ENCODE measurements at places on chromosomes 16 and 17.

- no peak for DNase-seq
Observed at GRCh38 chr17:8955021-8955959, 10.2 kb downstream of the PIK3R5 start.

GRCh38 chr17:62724398-62725146 lies 83.5 kb downstream of the MARCHF10 start:
- DNase-seq, result no peak

GRCh38 chr17:40548982-40549685 lies 16.1 kb downstream of the CCR7 start:
- peak; percentile 88 for DNase-seq

- no peak for DNase-seq
Observed at GRCh38 chr16:49330562-49331201, 42.9 kb upstream of the C16orf78 start.

GRCh38 chr16:873889-874288 lies 73.4 kb upstream of the GNG13 start:
- no peak for DNase-seq

DNA sequence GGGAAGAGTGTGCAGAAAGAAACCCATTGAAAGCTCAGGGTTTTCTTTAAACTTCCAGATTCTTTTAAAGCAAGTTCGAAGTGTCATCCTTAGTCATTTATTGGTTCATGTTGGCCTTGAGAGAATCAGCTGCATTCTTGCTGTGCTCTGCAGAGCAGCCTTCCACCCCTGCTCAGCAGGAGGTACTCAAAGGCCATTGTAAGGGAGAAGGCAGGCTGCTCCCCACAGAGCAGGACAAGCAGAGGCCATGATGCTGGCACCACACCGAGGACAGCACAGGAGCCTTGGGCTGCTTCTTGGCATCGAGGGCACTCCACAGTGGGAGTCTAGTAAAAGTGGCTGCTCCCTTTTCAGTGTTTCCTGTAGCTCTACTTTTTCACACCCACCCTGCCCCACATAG lies 29.6 kb downstream of the NMT1 start:
- no peak for DNase-seq

DNA sequence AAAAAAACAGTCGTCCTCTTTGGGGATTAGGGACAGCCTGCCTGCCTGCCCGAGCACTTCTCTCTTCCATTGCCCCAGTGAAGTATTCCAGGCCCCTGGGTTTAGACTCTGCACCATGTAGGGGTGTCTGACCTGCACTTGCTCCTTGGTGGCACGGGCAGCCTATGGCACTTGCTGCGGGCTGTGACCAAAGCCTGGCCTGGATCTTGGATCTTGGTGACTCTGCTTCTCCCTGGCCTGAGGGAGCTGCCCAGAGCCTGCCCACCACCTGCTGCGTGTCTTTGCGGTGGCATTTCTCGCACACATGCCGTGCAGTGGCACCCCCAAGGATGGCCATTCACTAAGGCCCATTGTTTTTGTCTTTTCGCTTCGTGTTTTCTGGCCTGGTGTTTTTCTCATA lies 6.1 kb upstream of the STH start:
- DNase-seq, result no peak

DNA sequence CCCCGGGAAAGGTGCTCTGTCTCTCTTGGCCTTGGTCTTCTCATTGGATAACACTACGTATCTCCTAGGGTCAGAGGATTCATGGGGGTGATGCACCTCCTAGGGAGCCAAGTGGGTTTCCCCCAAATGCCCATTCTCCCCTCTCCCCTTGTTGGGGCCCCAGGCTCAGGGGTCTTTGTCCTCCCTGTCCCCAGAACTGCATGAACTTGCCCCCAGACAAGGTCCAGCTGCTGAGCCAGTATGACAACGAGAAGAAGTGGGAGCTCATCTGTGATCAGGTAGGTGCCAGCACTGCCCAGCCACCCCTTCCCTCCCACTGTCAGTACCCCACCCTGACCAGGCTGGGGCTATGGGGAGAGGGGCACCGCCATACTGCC lies 8.7 kb downstream of the FMNL1 start:
- no peak for DNase-seq

DNA sequence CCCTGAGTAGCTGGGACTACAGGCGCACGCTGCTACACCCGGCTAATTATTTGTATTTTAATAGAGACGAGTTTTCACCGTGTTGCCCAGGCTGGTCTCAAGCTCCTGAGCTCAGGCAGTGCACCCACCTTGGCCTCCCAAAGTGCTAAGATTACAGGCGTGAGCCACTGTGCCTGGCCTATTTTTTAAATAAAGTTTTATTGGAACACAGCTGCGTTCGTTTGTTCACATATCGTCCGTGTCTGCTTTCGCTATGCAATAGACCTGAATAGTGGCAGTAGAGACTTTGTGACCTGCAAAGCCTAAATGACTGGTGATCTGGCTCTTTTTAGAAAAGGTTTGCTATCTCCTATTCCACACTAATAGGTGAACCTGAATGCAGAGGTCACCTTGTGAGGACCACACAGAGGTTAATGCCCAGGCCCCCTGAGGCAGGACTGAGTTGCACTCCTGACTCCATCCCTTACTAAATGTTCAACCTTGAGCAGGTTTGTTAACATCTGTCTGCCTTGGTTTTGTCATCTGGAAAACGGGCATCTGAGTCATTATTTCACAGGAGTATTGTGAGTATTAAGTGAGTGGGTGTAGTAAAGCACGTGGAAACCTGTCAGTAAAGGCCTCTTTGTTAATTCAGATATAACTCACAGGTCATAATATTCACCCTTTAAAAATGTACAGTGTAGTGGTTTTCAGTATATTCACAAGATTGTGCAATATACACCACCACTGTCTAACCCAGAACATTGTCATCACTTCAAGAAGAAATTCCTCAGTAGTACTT lies 157.5 kb upstream of the CACNG5 start:
- peak; percentile 69 for DNase-seq

DNA sequence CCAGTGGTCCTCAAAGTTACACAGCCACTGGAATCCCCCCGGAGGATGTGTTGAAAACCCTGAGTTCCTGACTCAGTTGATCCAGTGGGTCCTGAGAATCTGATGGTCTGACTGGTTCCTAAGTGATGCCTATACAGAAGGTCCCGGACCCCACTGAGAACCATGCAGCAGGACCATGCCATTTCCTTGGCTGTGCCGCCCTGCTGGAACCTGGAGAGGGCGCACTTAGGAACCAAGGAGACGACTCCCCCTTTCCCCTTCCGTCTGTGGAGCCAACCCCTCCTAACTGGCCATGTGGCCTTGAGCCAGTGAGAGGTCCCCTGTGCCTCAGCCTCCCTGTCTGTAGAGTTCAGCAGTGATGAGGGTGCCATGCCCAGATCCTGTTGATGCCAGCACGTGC lies 22.0 kb downstream of the C16orf74 start:
- DNase-seq, result no peak

GRCh38 chr17:60671482-60671881 lies 6.2 kb upstream of the BCAS3 start:
- DNase-seq, result no peak

DNA sequence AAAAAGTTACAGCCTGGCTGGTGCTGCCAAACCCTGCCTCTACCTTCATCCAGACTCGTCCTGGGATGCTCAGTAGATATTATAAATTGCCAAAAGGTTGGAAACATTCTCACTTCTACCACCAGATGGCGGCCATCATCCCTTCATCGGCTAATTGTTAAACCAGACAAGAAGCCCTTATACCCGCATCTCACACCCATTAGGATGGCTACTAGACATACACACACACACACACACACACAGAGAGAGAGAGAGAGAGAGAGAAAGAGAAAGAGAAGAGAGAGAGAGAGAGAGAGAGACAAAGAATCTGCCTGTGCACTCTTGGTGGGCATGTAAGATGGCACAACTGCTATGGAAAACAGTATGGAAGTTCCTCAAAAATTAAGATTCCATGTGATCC lies 15.0 kb upstream of the SCIMP start:
- DNase-seq, result peak; percentile 76

DNA sequence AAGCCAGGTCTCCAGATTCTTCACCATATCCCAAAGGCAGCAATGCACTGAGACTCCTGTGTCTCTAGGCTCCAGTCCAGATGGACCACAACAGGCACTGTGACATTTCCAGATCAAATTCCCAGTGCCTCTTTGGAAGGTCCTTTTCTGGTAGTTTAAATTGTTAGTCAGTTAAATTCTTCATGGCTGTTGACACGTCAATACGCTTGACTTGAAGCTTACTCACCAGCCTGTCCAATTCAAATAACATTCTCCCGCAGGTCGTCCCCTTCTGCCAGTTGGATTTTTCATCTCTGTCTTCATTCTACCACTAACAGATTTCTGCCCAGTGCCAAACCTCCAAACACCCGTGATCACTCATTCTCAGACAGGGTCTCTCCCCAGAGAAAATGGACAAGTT lies 86.7 kb downstream of the SHISA9 start:
- no peak for DNase-seq

DNA sequence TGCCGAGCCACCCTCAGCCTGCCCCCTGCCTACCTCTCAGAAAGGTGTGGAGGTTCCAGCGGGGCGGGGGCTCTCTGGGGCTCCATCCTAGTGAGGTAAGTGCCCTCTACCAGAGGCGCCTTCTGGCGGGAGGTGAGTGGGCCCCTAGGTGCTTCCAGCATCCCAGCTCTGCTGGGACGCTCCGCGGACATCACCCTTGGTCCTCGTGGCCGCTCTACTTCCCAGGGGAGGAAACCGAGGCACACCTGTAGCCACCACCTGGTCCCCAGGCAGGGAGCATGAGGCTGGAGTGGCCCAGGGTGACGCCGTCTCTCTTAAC lies 1.4 kb downstream of the MCRIP2 start:
- DNase-seq, result no peak

- DNase-seq, result no peak
Observed at GRCh38 chr17:68125111-68125870, 89.8 kb downstream of the KPNA2 start.

GRCh38 chr17:41054025-41054424 lies 1.0 kb downstream of the KRTAP2-2 start:
- no peak for DNase-seq

DNA sequence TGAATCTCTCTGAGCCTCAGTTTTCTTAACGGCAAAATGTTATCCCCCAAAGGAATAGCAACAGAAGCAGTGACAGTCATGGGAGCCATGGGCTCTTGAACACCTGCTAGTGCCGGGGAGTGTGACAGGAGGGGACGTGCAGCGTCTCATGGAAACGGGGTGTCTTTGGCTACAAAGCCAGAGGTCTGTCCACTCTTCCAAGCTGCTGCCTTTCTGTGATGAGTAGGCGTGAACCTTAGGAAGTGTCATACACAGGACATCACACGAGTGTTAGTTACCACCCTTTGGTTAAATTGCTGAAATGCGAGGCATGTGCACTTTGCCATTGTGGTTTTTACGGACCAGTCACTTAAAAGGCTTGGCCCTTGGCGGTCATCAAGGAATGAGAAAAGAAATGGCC lies 93.4 kb downstream of the IRF8 start:
- no peak for DNase-seq

DNA sequence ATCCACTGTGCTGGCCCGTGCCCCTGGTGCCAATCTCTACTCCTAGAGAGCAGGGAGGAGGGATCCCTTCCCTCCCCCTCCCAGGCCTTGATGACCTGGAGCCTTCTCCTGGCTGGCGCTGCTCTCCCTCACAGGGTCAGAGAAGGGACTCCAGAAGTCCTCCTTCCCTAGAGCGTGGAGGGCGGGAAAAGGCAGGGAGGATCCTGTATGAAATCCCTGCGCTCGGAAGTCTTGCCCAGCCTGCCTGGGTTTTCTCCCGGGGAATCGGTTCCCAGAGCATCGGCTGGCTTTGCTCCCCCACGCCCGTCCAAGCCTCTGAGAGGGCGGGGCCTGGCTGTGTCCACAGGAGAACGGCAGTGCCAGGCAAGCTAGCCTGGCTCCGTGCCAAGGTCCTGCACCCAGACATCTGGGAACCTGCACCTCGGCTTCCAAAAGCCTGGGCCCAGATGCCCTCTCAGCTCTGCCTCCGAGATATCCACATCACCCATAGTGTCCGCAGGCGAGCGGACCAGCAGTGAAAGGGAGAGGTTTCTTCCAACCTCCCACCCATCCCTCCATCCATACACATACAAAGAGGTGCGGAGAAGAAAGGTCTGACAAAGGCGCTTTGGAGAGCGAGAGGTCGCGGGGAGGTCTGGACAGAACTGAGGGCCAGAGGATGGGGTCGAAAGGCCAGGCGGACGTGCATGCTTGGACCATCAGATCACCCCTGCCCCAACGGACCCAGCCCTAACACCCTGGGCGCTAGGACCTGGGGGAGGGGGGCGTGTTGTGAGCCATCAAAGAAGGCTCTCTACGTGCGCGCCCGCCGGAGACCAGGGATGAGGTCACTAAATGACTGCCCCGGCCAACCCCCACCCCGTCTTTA lies 1.1 kb downstream of the MPP2 start:
- peak; percentile 16 for DNase-seq

DNA sequence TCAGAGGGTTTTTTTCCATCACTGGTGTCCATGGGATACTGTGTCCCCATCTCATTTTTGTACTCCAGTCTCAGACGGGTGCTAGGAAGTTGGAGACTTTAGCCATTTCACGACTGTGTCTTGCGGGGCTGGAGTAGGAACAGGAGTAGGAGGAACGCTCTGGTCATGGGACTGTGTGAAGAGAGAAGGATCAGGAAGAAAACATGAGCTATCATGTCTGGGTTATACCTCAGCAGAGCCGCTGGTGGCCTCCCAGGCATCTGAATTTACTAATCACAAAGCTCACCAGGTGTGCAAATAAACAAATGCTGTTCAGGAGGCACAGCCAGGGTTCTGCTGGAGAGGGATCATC lies 225.4 kb downstream of the SEC14L1 start:
- DNase-seq, result no peak

DNA sequence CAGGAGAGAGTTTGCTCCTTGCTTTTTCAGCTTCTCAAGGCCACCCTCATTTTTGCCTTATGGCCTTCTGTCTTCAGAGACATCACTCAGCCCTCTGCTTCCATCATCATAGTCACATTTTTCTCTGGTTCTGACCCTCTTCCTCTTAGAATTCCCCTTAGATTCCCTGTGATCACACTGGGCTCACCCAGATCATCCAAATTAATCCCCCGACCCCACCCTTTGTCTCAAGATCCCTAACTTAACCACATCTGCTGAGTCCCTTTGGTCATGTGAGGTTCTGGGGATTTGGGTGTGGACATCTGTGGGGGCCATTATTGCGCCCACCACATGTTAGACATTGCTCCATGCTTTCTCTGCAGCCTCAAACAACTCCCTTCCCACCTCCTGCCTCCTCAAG lies 323.4 kb downstream of the CPPED1 start:
- DNase-seq, result no peak

DNA sequence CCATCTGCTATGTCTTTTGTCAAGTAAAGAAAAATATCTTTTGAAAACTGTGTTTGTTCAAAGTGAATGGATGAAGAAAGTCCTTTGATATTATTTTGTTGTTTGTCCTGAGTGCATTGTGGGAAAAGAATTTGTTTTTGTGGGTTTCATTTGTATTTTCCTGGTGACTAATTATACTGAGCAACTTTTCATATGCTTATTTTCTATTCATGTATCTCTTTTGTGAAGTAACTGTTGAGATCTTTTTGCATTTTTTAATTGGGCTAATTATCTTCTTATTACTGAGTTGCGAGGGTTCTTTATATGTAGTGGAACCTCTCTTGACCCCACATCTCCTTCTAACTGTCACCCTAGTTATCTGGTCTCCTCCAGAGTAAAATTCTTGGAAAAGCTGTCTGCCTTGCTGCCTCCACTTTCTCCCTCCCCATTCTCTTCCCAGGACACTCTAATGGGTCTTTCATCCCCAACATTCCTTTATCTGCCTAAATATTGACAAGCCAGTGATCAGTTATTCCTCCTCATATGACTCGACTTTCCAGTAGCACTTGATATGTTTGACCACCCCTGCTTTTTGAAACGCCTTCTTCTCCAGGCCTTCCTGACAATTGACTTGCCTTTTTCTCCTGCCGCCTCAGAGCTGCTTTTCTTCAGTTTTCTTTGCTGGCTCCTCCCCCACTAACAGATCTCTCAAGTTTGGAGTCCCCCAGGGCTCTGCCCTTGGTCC lies 117.6 kb upstream of the HAS3 start:
- no peak for DNase-seq

All from brain microvascular endothelial cell (primary cell).